ENCODE measurements at places on chromosomes 5 and 9. TPM values are rescaled to one million over a fixed set of nuclear protein-coding genes. Genes with fewer than 3 reads are reported as not detected.

- peak overlapping the region; percentile 99 for H3K27ac ChIP-seq
- DNase-seq, result no peak
- H3K4me3 ChIP-seq, result peak overlapping the region; percentile 96
- H3K4me1 ChIP-seq, result peaks cover 86% of the 10 kb centered on the region
- H3K27me3 ChIP-seq, result no peaks in the 10 kb centered on the region
- H3K36me3 ChIP-seq, result peaks cover 13% of the 10 kb centered on the region
These were observed 2.9 kb downstream of the DUSP1 start for GRCh38 chr5:172768098-172768572.

DNA sequence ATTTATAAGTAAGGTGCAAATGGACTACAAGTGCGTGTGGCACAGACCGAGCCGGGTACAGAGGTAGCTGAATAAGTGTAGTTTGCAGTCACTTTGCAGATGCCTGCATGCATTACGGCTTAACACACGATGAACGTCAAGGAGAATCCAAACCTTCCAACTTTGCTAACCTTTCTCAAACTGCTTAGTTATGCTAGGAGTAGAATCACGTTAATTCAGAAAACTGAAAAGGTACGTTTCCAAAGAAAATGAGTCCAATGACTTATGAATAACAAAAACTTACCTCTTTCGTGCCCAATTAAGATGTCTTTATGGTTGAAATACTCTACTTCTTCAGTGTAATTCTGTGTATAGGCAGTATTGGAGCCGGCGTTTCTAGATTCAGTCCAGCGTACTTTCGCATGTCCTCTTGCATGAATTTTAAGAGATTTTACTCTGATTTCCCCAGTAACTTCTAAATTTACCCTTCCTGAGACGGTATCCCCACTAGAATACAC, 539 bp downstream of the ARRDC3 start:
- H3K27ac ChIP-seq, result peak overlapping the region; percentile 98
- peak; percentile 12 for DNase-seq
- no peaks in the 10 kb centered on the region for H3K27me3 ChIP-seq
- H3K36me3 ChIP-seq, result peaks cover 10% of the 10 kb centered on the region
- H3K4me1 ChIP-seq, result peaks cover 24% of the 10 kb centered on the region

Gene ENTREP1
- not detected for polyA plus RNA-seq

Gene URM1
- 44.3 TPM for polyA plus RNA-seq

GRCh38 chr9:133278161-133279114, 3.4 kb upstream of the ABO start:
- H3K36me3 ChIP-seq, result peaks cover 6% of the 10 kb centered on the region
- DNase-seq, result no peak
- no peak overlapping the region for H3K27ac ChIP-seq
- H3K27me3 ChIP-seq, result peaks cover 36% of the 10 kb centered on the region
- H3K4me3 ChIP-seq, result no peak overlapping the region
- no peaks in the 10 kb centered on the region for H3K4me1 ChIP-seq

GRCh38 chr5:55187370-55187769, 14.4 kb upstream of the CDC20B start:
- H3K36me3 ChIP-seq, result no peaks in the 10 kb centered on the region
- H3K27me3 ChIP-seq, result peaks cover 63% of the 10 kb centered on the region
- no peak overlapping the region for H3K27ac ChIP-seq
- H3K4me1 ChIP-seq, result no peaks in the 10 kb centered on the region

Gene ARL14EPL
- not detected for polyA plus RNA-seq

Gene TXNDC8
- polyA plus RNA-seq, result not detected

DNA sequence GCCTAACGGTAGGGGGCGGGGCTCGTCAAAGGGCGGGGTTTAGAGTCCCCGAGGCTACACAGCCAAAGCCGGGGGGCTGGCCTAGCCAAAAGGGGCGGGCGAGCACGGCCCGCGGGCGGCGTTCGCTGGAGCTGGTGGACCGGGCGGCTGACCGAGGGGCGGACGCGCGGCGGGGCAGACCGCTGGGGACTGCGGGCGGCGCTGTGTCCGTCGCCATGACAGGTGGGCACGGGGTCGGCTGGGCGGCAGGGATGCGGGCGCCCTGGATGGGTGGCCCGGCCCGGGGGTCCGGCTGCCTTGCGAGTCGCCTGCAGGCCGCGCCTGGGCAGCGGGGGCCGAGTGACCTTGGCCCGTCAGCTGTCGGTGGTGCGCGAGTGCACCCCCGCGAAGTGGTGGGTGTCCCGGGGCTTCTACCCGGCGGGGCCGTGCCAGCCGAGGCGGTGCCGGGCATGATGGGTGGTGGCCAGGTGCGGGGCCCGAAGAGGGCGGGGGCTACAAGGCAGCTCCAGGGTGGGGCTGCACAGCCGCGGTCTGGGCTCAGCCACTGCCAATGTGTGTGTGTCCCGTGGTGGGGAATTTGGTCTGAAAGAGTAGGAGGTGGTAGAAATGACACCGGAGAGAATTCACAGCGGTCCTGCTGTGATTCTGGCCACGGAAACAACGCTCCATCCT, at the start of gene CARD19:
Gene CARD19, plus strand, starts transcription at position 87 of the 672 bp plus-strand sequence. Its CDS starts 129 bp downstream, at position 216.
- H3K4me1 ChIP-seq, result peaks cover 62% of the 10 kb centered on the region
- DNase-seq, result peak; percentile 63
- peak within 1 kb of the TSS; percentile 100 for H3K27ac ChIP-seq
- H3K4me3 ChIP-seq, result peak within 1 kb of the TSS; percentile 93

- no peak overlapping the region for H3K4me3 ChIP-seq
- H3K27me3 ChIP-seq, result no peaks in the 10 kb centered on the region
- DNase-seq, result no peak
- no peaks in the 10 kb centered on the region for H3K4me1 ChIP-seq
These were observed 63.8 kb downstream of the MACROH2A1 start for GRCh38 chr5:135335031-135335828.

Gene HOMER1
- 2.0 TPM for polyA plus RNA-seq

Gene AJM1
- not detected for polyA plus RNA-seq

GRCh38 chr5:159240301-159240870, 22.7 kb upstream of the UBLCP1 start:
- H3K4me3 ChIP-seq, result no peak overlapping the region
- H3K27ac ChIP-seq, result no peak overlapping the region
- H3K4me1 ChIP-seq, result peaks cover 11% of the 10 kb centered on the region
- no peak for DNase-seq

DNA sequence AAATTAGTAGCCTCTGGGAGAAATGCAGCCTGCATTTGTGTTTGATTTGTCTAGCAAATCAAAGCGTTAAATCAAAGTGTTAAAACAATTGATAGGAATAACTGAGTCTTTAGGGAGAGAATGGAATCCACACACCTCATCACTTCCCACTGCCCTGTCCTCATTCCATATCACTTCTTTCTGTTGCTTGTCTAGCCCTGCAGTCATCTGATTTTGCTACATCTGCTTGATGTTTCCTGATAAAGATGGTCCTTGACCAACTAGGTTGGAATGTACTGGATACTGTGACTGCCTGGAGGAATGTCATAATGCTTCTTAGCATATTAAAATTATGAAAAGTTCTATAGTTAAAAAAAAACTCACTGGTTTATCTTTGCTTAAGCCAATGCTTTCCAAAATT, 119.9 kb downstream of the DOCK2 start:
- peaks cover 5% of the 10 kb centered on the region for H3K4me1 ChIP-seq
- H3K27ac ChIP-seq, result no peak overlapping the region
- H3K36me3 ChIP-seq, result peaks cover 30% of the 10 kb centered on the region
- DNase-seq, result no peak
- no peaks in the 10 kb centered on the region for H3K27me3 ChIP-seq
- H3K4me3 ChIP-seq, result no peak overlapping the region

DNA sequence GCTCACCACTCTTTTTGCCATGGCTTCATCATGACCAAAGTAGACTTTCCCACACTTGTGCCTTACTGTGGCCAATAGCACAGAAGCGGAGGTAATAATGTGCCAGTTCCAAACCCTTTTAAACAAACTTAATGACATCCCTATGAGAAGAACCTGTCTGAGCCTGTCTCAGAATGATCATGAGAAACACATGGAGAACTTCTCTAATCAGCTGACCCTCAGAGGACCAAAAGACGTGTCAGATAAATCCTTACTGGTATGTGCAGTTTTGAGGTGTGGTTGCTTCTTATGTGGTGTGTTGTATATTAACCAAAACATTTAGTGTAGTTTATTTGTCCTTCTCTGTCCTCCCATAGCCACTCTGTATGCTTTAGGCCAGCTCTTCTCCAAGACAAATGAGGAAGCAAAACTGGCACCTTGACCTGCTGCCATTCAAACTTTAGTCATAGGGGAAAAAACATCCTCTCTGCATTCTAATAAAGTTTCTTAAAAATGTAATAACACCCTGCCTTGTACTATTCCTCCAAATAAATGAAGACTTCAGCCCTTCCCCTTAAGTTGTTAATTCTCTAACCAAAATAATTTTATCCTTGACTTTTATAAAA, 168.9 kb downstream of the MUSK start:
- peaks cover 4% of the 10 kb centered on the region for H3K27me3 ChIP-seq
- H3K36me3 ChIP-seq, result no peaks in the 10 kb centered on the region
- no peak for DNase-seq
- no peak overlapping the region for H3K27ac ChIP-seq

- H3K4me3 ChIP-seq, result no peak overlapping the region
- no peaks in the 10 kb centered on the region for H3K36me3 ChIP-seq
- H3K4me1 ChIP-seq, result no peaks in the 10 kb centered on the region
- H3K27ac ChIP-seq, result no peak overlapping the region
These were observed 919.6 kb upstream of the SEMA6A start for GRCh38 chr5:117494188-117494587.

GRCh38 chr5:153258469-153258868, 232.0 kb upstream of the GRIA1 start:
- no peaks in the 10 kb centered on the region for H3K27me3 ChIP-seq
- H3K4me3 ChIP-seq, result no peak overlapping the region
- H3K36me3 ChIP-seq, result no peaks in the 10 kb centered on the region
- H3K27ac ChIP-seq, result no peak overlapping the region

GRCh38 chr5:73534011-73534644, 31.3 kb downstream of the ANKRA2 start:
- no peak for DNase-seq
- no peaks in the 10 kb centered on the region for H3K4me1 ChIP-seq
- peaks cover 25% of the 10 kb centered on the region for H3K27me3 ChIP-seq
- no peak overlapping the region for H3K27ac ChIP-seq
- H3K36me3 ChIP-seq, result no peaks in the 10 kb centered on the region
- no peak overlapping the region for H3K4me3 ChIP-seq

DNA sequence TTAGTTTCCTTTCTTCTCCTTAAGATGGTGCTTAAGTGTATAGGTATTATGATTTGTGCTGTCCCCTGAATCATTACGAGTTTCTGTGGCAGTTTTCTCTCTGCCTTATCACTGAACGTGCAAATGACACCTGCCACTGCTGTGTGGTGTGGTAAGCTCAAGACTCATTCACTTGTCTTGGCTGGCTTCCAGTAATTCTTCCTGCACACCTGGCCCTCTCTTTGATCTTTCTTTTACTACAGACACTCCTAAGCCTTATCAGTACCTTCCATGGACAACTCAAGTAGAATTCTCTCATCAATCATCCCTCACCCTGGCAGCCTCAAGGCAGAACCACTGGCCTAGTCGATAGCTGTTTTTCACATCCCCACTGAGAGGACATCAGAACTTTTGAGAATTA, 82.6 kb upstream of the ADAMTS19 start:
- H3K36me3 ChIP-seq, result no peaks in the 10 kb centered on the region
- no peaks in the 10 kb centered on the region for H3K27me3 ChIP-seq
- no peak overlapping the region for H3K27ac ChIP-seq
- no peak for DNase-seq
- no peak overlapping the region for H3K4me3 ChIP-seq

DNA sequence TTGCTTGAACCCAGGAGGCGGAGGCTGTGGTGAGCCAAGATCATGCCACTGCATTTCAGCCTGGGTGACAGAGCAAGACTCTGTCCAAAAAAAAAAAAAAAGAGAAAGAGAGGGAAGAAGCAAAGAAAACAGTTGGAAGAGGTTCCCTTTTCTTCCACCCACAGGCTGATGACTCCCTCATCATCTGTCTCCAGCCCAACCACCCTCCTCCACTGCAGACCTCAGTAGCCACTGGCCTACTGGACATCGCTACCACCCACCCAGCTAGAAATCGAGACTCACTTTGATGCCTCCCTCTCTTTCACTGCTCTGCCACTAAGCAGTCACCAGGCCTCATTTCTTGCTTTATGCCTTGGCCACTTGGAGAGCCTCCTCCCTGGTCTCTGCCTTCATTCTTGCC, 71.2 kb downstream of the NIPSNAP3B start:
- H3K4me3 ChIP-seq, result no peak overlapping the region
- no peak overlapping the region for H3K27ac ChIP-seq
- DNase-seq, result no peak
- peaks cover 37% of the 10 kb centered on the region for H3K36me3 ChIP-seq

Gene MEIKIN
- polyA plus RNA-seq, result not detected

DNA sequence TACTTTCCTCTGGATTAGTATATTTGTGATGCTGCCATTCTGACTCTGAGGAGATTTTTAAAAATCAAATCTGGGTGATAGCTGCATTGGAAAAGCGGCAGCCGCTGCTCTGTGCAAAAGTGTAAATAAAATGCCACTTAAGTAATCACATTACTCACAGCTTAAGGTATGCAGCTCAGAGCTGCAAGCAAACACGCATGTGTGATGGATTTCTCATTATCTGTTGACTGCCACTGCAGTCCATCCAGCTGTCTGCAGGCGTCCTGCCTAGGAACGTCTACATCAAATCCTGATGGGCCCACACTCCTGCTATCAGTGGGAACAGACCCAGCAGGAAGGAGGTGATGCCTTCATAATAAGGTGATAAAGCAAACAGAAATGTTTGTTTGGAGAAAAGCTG, 216.9 kb downstream of the SPOCK1 start:
- peaks cover 9% of the 10 kb centered on the region for H3K27me3 ChIP-seq
- H3K36me3 ChIP-seq, result no peaks in the 10 kb centered on the region
- no peak overlapping the region for H3K27ac ChIP-seq
- H3K4me1 ChIP-seq, result no peaks in the 10 kb centered on the region
- DNase-seq, result no peak

Data from naive B cell (primary cell).